ENCODE measurements at places on chromosomes 11 and 22.

- DNase-seq = no peak
These were observed 269.8 kb upstream of the PDGFD start for GRCh38 chr11:104433751-104434150.

GRCh38 chr11:16856022-16856471 is 117.6 kb downstream of the C11orf58 start:
- no peak for DNase-seq

DNA sequence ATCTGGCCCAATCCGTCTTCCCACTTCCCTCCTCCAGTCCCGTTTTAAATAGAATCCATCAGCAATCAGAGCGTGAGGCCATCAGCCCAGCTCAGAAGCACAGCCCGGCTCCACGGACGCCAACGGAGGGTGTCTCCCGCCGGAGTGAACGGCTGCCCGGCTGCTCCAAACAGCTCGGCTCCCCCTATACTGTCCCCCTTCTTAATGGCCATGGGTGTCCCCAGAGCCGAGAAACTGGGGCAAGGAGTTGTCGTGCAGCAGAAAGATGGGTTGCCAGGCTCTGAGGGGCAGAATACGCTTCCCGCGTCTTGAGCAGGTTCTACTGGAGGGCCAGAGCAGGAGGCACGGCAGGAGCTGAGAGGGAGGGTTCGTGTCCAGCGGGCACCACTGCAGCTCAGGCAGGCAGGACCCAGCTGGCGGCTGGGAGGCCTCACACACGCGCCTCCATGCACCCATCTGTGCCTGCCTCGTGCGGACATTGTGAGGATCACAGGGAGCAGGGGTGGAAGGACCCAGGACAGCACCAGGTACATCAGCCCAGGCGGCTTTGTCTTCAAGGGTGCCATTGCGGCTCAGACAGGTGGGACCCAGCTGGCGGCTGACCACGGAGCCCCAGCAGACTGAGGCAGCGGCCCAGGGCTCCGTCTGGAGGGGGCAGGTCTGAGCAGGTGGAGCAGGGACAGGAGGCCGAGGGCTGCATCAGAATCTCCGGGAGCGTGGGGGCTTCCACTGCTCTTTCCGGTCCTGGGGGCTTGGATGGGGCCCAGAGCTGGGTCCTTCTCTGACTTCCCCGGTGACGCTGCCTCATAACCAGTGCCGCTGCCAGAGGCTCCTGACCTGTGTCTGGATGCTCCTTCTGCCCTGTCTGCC is 882.7 kb downstream of the BRD1 start:
- no peak for DNase-seq

DNA sequence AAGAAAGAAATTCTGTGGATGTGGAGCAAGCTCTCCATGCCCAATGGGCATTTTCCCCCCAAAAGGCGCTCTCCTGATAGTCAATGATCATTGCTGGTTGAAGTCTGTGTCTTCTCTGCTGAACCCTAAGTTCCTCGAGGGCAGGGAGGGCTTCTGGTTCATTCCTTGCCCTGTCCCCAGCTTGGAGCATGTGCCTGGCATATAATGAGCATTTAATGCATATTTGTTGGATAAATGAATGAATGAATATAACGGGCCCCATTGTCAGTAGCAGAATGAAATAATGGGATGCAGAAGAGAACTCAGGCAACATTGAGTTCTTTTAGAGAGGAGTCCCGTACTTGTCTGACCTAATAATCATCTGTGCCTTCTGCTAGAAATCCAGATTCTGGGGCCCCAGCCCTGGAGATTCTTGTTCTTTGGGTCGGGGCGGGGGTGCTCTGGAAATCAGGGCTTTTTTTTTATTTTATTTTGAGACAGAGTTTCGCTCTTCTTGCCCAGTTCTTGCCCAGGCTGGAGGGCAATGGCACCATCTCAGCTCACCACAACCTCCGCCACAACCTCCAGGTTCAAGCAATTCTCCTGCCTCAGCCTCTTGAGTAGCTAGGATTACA is 64.4 kb downstream of the CD82 start:
- DNase-seq = no peak
